Fibroblast of lung (primary cell): ENCODE measurements at places on chromosomes 2 and 18. TPM values are rescaled to one million over a fixed set of nuclear protein-coding genes. Genes with fewer than 3 reads are reported as not detected.
A peak's percentile ranks its signal among the peaks of the same experiment; 100 is the strongest.

Gene GALNT13
- total RNA-seq, result 0.17 and 0.26 TPM in 2 replicates

Gene MAP4K3
- total RNA-seq, result 24.9 and 40.8 TPM in 2 replicates

Gene AGBL5
- 19.8 TPM in 2 replicates for total RNA-seq

Gene CPS1
- total RNA-seq, result 25.7 and 27.4 TPM in 2 replicates

Gene TET3
- 2.6 and 3.1 TPM in 2 replicates for total RNA-seq

Gene CLIP4
- 123 and 127 TPM in 2 replicates for total RNA-seq

Gene ANKRD62
- total RNA-seq, result not detected in 2 replicates

Gene ZSCAN30
- total RNA-seq, result 13.4 and 29.2 TPM in 2 replicates

Gene CAVIN2
- 12.6 and 28.1 TPM in 2 replicates for total RNA-seq

Gene COBLL1
- total RNA-seq, result 5.1 and 10.1 TPM in 2 replicates

Gene CYTIP
- not detected in 2 replicates for total RNA-seq

GRCh38 chr2:150129921-150130575 is 357.4 kb downstream of the RND3 start:
- no peak for DNase-seq

DNA sequence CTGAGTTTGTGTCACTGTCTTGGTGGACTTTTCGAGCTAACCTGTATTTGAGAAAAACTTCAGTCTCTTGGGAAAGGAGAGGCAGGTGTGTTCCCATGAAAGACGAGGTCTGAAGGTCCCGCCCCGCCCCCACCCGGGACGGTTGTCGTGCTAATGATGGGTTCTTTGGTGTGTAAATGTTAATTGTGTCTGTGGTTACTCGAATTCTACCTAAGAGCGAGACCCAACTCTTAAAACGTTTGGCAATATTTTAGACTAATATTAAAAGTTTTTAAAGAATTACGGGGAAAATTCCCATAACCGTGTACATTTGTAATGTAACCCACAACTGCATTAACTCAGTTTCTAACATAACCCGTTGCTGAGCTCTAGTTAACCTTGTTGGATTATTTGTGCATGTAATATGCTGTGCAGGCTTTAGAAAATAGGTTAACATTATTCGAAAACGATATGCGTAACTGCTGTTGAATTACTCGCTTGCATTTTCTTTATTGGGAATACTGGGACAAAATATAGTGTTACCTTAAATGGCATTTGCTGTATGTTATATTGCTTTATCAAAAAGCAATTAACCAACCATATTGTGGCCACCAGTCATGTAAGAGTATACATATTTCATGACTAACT is 833 bp downstream of the EPB41L5 start:
- DNase-seq, result no peak

- no peak for DNase-seq
Measured at GRCh38 chr2:109340381-109340780, 211.4 kb downstream of the SH3RF3 start.

DNA sequence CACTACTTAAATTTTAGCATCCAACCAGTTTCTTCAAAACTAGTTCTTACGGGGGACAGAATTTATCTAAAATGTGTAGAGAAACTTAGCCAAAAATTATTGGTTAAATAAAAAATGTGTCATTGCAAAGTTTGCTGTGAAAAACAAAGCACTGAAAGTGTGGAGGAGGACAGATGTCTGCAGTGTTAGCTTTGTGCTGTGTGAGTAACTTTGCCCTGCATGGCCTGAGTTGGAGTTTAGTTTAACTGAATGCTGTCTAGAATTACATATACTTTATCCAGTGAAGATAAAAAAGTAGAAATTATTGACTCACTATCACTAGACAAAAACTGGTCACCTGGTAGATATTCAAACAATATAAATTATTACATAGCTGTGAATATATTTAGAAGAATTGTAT is 1225.2 kb upstream of the CELF4 start:
- DNase-seq, result no peak

GRCh38 chr2:231765496-231765929 is 15.6 kb downstream of the PDE6D start:
- DNase-seq, result no peak

GRCh38 chr2:39265315-39265714 is 21.5 kb upstream of the CDKL4 start:
- DNase-seq, result no peak

- DNase-seq, result peak; percentile 49
Measured at GRCh38 chr2:165794536-165794928, 485 bp upstream of the GALNT3 start.

GRCh38 chr2:98356729-98357128 is 10.5 kb downstream of the CNGA3 start:
- no peak for DNase-seq

DNA sequence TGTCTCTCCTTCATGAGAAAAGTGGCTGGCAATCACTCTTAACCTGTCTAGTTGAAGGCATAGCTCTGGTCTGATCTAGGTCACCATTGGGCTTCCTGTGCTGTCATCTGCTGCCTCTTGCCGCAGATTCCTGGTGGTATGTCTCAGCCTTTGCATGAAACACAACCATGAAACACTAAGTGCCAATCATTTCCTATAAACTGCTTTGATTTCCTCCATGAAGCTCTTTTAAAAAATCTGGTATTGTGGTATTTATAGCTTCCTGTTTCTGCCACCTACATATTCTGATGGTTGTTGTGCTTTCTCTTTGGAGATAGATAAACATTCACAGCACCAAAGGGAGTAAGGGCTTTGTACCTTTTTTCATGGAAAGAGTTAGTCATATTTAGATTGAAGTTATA is 120.0 kb upstream of the EPC2 start:
- no peak for DNase-seq

DNA sequence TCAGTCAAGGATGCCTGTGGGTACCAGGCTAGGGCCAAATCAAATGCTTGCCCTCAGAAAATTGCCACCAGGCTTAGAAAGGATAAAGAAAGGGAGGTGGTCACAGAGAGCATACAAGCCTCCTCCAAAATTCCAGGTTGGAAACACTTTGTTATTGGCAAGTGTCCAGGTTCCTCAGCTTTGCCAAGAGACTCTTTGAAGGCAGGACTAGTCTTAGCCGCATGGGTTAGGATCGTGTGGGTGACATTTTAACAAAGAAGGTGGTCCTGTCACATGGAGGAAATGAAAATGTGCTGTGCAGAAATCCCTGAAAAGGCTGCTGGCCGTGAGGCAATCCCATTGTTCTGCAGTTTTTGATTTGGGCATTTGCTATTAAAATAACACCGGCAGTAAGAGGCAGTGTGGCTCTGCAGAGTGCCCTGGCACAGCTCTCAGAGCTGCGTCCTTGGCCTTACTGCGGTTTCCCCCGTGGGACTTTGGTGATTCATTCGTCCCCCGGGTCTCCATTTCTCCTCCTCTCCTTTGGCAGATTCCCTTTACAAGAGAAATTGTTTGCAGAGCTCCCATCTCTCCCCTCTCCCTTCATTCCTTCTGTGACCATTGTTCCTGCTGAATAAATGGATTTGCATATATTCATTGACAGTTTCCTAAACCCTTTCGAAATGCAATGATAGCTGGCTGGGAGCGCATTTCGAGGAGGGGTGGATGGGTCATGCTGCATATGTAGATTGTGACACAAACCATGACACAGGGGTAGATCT is 187.3 kb downstream of the VAPA start:
- peak; percentile 11 for DNase-seq

GRCh38 chr2:233342301-233342700 is 12.0 kb upstream of the DGKD start:
- DNase-seq, result no peak

DNA sequence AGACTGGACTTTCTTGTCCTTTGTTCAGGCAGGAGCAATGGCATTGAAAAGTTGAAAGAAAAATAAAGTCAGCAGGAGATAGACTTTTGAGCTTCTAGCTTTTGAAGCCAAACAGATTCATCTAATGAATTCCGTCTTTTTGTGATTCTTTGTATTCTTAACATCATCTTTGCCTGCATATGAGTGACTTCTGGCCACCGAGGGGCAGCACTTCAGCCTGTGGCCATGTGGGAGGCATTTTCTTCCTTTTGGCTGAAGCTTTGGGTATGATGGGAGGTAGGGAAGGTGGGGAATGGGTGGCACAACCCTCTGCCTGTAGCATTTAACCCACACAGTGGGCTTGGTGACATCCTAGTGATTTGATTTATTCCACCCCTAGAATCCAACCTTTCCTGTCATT is 220.6 kb downstream of the SETBP1 start:
- no peak for DNase-seq

GRCh38 chr18:8730080-8730827 is 24.9 kb downstream of the MTCL1 start:
- peak; percentile 96 for DNase-seq

DNA sequence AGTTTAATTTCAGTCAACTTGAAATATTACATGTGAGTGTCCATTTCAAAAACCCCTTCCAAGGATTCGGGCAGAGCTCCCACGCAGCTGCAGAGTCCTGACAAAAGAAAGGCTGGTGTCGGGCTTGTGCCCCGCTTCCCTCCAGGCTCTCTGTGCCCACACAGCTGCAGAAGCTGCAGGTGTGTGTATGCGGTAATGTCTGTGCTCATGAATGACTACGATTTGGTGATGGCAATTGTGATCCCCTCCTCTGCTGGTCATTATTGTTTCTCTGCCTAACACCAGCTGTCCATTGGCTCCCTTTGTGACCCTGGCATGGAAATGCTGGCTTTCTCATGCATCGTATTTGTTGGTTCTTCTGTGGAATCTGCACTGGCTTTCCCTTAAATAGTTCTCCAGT is 224.8 kb downstream of the NUP35 start:
- DNase-seq, result peak; percentile 3

GRCh38 chr2:121664713-121665112 is 15.5 kb upstream of the CLASP1 start:
- no peak for DNase-seq

DNA sequence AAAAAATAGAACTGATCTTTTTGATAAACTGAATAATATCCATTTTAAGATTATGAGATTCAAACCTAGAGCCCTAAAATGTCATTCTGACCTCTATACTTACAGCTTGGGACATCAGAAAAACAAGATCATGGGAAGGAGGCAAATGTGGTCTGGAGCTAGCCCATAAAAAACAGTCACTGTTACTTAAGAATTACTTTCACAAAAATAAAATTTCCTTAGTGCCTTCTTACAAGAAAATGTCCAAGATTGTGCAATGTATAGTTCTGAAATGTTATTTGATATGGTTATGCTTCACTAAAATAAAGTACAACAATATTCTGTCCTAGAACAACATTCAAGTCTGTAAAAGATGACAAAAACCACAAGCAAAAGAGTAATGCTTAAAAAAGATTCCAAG is 247.6 kb downstream of the DYM start:
- DNase-seq, result peak; percentile 40

- DNase-seq, result no peak
Measured at GRCh38 chr2:175684466-175684865, 317.6 kb downstream of the LNPK start.

DNA sequence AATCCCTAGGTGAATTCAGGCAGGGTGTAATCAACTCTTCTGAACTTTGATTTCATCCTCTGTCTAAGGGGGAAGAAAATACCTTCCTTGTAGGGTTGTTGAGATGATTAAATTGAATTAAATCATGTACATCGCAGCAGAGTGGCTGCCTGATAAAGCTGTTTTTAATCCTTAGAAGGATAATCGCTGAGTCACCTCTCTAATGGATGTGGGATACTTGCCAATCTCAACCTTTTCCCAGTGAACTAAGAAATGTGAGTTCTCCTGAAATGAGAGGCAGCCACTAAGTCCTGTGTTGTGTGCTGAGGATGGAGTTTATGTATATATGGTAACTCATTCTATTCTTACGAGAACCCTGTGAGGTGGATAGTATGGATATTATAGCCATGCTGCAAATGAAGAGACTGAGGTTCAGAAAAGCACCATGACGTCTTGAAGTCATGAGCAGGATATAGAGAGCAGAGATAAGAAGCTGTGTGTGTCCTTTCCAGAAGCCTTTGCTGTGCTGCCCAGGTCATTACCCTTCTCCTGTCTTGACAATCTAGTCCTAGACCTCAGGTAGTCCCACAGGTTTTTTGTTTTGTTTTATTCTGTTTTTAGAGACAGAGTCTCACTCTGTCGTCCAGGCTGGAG is 93.3 kb downstream of the HNRNPLL start:
- DNase-seq, result peak; percentile 83

GRCh38 chr2:132420816-132421805 is 4.5 kb downstream of the GPR39 start:
- peak; percentile 32 for DNase-seq

GRCh38 chr2:53467467-53468180 is 300.0 kb upstream of the CHAC2 start:
- DNase-seq, result no peak

DNA sequence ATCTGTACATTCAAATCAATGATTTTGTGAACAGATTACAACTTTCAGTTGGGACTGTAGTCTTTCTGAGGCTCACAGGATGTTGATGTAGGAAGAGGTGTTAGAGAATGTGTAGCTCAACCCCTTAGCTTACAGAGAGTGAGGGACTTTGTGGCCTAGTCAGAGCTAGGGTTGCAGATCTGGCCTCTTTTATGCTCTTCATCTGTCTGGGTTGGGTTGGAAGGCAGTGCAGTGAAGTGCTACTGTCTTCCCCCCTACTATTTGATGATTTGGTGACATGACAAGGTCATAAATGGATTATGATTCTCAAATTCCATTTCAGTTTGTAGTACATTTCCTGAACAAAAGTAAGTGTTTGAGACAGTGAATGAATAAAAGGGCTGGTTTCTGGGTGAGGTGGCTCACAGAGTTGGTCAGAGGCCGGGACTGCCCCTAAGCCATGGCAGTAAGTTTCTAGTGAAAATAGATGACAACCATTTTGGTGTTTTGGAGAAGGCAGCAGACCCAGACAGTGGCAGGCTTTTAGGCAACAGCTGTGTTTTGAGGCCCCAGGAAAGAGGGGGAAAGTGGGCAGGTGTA is 21.6 kb downstream of the MAP4K4 start:
- DNase-seq, result no peak

DNA sequence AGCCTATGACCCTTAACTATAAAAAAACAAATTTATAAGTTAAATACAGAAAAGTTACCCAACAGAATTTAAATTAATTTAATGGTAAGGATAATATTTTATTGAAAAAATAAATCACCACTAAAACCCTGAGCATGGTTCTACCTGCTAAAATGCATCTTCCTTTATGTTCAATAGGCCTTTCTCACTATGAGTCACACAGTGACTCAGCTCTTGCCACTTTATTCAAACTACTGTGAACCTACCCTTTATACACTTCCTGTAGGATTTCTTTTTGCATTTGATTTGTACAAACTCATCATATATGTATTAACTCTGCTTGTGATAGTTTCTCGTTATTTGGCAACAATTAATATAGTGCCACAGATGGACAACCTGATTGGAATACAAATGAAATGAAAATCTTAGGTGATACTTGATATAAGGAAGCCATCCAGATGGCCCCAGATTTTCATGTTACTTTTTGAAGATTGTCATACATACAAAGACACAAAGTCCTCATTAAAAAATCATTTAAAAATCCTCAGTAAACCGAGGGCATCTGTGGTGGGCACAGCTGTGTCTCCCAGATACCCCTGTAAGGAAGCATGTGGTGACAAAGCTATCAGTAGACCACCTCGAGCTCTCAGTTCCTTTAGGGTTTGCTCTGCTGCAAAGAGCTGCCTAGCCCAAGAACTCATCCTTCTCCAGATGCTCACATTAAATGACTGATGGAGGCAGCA is 55.2 kb upstream of the COBLL1 start:
- peak; percentile 60 for DNase-seq

- no peak for DNase-seq
Measured at GRCh38 chr2:6008186-6008585, 316.0 kb downstream of the SOX11 start.

- no peak for DNase-seq
Measured at GRCh38 chr18:36298126-36298741, 721 bp downstream of the FHOD3 start.

- DNase-seq, result no peak
Measured at GRCh38 chr18:31657823-31658669, 26.3 kb downstream of the B4GALT6 start.
